Putamen (tissue), 1 donor: ENCODE measurements at places on chromosomes 7 and 10.

DNA sequence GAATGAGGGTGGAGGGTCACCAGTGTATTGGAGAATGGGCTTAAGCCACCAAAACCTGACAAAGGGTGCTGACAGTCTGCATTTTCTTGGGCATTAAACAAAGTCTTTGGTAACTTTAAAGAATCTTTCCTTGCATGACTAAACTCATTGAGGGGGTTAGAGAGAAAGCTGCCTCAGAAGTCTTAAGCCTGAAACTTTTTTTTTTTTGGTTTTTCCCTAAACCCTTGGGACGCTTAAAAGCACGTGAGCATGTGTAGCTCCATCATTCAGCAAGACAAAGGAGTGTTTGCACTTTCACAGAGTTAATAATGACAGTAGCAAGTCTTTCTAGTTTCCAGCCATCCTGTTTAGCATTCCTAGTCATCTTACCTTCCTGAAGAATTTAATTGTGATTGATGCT, 110.7 kb downstream of the LRMDA start:
- no peak for DNase-seq

- DNase-seq: no peak
These were observed 24.6 kb downstream of the NACAD start for GRCh38 chr7:45064047-45064725.

- DNase-seq: peak; percentile 16
These were observed 928.7 kb downstream of the IPMK start for GRCh38 chr10:57338823-57339558.

GRCh38 chr7:20220921-20221547, 3.9 kb upstream of the MACC1 start:
- no peak for DNase-seq

GRCh38 chr10:131513445-131513844, 201.9 kb upstream of the TCERG1L start:
- no peak for DNase-seq

- DNase-seq: no peak
These were observed 102.3 kb upstream of the MTPN start for GRCh38 chr7:136079478-136079892.

DNA sequence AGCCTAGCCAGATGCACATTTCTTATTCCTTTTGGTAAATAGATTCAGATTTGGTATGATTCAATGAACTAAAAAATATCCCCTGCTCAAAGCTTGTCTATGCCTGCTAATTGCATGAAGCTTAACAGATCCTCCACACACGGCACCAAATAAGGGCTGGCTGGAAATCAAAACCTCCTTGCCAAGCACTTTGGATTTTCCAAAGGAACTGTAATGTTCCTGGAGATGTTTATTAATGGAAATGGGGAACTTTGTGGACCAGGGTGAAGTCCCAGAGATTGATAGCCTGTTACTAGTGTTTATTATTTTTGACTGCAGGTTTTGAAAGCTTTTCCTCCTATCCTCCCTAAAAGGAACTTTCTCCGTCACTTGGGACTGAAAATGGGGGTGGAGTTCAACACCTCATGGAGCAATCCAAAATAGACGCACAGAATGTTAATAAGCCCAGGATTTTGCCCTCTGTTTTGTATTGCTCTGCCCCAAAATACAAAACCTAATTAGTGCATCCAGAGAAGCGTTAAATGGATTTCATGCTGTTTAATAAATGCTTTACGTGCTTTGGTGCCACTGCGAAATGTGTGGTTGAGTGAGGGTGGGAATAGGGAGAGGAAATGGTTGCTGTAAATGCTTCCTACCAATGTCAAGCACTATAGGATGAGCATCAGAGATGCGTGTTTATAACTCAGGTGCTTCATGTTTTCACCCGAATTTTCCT, 1027.7 kb downstream of the LRMDA start:
- DNase-seq: no peak

DNA sequence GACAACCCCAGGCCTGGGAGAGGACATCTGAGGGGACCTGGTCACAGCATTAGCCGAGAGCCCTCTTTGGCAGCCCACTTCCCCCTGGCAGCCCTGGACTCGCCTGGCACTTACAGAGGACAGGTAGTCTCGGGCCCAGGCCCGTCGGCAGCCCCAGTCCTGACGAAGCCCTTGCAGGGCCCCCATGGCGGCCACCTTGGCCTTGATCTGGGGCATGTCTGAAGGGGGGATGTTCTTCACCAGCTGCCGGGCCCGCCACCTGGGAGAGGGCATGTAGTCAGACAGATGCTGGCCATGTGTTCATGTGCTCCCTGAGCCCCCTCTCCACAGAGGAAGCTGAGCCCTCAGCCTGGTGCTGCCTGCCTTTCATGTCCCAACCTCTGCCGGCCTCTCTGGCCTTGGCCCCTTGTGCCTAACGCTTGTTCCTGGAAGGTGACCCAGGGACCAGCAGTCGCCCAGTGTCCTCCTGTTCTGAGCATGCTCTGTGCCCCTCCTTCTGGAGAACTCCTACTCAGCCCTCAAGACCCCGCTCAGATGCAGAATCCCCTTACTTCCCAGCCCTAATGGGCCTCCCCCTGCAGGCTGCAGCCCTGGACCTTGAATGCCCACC, 13.9 kb downstream of the MYO1G start:
- no peak for DNase-seq

DNA sequence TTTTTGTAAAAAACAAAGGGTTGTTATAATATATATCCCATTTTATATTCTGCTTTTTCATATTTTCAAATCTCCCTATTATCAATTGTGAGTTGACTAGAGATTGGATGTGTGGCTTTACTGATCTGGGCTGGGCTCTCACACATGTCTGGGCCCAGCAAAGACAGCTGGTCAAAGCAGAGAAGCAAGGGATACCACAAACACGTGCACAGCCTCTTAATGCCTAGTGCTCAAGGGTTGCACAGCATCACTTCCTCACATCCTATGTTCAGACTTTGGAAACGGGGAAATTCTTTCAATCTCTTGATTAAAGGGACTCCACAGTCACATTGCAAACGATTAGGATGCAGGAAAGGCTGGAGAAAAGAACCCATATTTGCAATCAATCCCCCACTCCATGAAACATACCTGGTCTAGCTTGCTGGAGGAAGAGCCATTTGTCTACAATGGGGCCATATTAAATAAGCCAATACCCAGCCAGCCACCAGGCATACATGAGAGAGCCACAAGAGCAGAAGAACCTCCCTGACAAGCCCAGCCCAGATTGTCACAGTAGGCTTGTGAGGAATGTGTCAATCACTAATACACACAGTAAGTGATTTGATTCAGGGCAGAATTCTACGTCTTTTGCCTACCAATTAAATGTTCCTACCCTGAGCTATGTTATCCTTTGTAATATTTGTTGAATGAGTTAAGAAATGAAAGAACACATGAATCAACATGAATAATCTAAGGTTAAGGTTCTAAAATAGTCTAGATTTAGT, 431.2 kb downstream of the TNS3 start:
- DNase-seq: no peak

DNA sequence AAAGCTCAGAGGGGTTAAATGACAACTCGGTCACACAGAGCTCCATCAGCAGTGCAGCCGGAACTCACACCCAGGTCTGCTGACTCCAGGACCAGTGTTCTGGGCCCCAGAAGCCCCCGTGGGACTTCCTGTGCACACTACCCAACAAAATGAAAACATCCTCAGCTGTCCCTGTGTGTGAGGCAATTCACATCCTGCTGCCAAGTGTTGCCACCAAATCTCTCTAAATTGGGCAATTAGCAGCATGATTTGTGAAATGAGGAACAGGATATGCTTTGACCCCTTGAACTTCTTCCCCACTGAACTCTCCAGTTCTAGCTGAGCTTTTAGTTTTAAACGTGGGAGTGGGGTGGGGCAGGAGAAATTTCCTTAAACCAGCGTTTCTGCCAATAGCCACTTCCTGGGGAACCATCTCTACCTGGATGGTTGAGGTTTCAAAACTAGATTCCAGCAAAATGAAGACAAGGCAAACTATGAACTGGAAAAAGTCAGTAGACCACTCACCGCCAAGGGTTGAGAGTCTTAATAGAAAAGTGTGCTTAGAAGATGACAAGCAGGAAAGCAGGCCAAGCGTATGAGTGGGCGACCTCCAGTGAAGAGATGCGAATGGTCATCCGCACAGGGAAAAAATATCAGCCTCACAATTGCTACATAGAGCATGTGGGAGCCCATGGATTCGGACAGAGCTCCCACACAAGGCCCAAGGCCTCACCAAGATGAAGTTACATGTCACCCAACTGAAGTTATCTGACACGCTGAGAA, 51.9 kb upstream of the CHST15 start:
- DNase-seq: peak; percentile 31

DNA sequence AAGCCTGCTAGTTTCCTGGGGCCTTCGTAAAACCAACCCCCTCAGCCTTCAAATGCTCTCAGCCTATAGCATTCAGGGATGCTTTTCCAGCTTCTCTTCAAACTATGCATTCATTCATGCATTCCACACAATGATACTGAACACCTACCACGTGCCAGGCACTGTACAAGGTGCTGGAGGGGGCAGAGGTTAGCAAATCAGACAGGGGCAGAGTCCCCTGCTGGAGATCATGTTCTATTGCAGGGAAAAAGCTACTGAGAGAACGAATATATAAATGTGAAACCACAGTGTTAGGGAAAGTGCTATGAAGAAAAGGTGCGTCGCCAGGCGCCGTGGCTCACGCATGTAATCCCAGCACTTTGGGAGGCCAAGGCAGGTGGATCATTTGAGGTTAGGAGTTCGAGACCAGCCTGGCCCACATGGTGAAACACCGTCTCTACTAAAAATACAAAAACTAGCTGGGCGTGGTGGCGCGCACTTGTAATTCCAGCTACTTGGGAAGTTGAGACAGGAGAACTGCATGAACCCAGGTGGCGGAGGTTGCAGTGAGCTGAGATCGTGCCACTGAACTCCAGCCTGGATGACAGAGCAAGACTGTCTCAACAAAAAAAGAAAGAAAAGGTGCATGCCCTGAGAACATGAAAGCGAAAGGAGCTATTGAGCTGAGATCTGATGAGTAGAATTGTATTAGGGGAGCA, 64.6 kb upstream of the CALN1 start:
- DNase-seq: no peak

DNA sequence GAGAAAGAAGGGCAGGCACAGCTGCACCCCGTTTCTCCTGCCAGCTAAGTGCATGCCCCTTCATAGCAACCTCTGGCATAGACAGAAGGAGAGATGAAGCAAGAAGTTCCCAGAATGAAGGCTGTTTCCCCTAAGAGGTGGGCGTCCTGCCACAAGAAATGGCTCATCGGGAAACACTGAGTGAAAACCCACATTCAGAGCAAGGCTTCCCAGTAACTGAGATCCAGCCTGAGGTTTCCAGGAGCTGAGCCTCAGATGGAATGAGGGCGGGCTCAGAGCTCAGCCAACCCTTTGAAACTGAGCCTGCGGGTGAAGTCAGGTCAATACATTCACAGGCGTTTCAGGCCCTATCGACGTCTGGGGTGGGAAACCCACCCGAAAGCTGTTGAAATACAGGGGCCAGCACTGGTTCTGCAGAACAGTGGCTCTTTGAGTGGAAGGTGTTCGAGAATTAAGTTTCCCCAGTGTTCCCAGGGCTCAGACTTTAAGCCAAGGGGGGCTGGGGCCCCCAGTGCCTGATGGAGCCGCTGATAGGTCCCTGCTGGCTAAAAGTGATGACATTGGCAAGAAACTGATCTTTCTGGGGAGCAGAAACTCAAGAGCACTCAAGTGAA, 510.2 kb downstream of the RPS24 start:
- peak; percentile 66 for DNase-seq

DNA sequence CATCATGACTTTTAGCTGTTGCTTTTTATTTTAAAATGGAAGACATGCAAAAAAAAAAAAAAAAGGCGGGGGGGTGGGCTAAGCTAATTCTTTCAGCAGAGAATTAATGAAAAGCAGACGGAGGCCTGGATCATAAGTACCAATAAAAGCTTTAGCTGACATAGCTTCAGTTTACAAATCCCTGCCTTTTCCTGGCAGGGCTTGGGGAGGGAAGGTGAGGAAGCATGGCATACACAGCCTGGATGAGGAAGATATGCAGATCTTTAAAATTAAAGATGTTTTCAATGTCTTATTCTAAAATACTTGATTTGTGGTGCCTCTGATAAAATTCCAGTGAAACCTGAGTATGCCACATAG, 57.0 kb downstream of the ICA1 start:
- DNase-seq: no peak

- peak; percentile 59 for DNase-seq
These were observed 50.3 kb upstream of the NCAPG2 start for GRCh38 chr7:158754746-158755444.

GRCh38 chr10:88810196-88810961, 7.8 kb downstream of the LIPM start:
- DNase-seq: peak; percentile 17

- DNase-seq: no peak
These were observed 24.9 kb upstream of the ADO start for GRCh38 chr10:62779487-62780248.

DNA sequence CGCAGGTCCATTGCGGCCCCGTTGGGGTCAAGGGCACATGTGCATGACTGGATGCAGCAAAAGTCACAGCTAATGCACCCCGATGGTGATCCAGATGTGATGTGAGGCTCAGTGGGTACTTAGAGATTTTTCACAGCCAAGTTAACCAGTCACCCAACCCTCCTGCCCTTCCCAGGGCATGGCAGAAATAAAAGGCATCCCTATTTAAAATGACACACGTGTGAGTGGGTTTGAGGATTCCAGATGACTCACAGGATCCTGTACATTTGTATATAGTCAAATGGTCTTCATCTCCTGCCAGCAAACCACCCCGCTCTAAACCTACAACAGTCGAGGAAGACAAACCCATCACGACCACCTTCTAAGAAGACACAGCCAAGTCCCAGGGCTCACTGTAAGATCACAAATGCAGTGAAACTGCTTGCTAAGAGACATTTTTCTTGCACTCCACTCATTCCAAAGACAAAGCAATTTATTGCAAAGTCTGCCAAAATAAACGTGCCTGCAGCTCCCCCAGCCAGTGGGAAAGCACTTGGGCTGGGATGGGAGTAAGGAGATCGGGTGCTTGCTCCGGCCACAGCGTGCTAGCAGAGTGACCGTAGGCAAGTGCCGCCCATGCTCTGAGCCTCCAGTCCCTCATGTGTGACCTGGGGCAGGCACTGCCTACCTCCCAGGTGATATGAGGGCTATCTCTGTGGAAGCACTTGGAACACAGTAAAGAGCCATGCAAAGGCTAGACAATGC, 86.6 kb upstream of the MACROH2A2 start:
- no peak for DNase-seq
